ENCODE measurements at places on chromosomes 1 and 21.

DNA sequence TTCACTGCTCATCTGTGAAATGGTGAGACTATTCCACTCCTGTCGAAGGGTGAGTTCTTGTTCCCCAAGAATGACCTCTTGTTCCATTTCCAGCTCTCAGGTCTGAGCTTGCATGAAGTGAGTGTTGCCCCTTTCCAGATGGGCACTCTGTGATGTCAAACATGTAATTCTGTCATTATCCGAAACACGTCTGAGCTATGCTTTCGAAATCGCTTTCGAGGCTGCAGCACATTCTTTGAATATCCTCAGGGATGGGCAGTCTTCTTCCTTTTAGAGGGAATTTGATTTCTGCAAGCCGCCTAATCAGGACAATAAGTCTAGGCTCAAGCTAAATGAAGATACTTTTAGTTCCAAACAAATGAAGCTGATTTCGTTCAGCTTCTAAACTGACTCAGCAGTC is 15.1 kb downstream of the NFASC start:
- no peak for DNase-seq

DNA sequence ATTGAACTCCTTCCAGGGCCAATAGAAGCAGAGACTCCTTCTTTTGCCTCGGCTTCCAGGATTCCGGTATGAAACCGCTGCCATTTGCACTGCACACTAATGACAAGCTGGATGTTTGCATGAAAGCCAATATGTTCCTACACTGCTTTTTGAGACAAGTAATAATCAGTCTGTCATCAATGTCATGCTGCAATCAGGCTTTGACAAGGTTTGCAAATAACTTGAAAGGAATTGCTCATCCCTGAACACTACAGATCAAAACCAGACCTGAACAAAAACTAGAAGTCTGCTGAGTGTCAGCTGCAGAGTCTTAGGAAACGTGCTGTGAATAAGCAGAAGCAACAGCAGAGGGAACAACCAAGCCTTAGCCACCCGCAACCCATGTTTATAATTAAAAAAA is 720.7 kb upstream of the CXADR start:
- DNase-seq = no peak

GRCh38 chr1:110319332-110320167 is 19.6 kb upstream of the RBM15 start:
- DNase-seq = no peak

DNA sequence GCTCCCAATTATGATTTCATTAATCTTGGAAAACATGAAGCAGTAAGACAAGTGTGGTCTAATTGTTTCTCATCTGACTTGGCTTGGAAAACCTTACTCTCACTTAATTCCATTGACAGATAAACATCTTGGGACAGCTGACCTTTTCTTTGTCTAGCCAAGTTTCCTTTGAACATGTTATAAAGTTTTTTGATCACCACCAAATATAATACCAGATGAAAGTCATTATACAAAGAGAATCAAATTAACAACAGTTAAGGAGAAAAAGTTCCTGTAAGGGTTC is 50.2 kb downstream of the ALG14 start:
- DNase-seq = no peak

GRCh38 chr1:208531003-208531750 is 287.0 kb upstream of the PLXNA2 start:
- no peak for DNase-seq

- DNase-seq = no peak
These were observed 2.0 kb downstream of the KYAT3 start for GRCh38 chr1:88990426-88990825.

GRCh38 chr1:83897516-83897915 is 101.4 kb downstream of the TTLL7 start:
- DNase-seq = no peak

DNA sequence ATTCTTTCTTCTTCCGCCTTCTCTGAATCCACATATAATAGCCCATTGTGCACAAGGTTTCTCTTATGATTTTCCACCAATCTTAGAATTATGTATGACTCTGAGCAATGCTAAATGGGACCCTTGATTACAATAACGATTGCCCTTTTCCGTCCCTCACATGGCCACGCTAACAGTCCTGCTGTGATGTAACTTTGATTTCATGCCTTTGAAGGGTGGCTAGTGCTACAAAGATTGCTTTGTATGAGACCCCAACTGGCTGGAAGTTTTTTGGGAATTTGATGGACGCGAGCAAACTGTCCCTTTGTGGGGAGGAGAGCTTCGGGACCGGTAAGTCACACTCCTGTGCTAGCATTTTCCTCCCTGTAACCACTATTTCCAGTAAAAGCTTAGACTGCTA is 45.3 kb downstream of the PGM1 start:
- DNase-seq = no peak

- no peak for DNase-seq
These were observed 69.6 kb upstream of the KCNK1 start for GRCh38 chr1:233544304-233544703.

GRCh38 chr1:241225741-241226140 is 131.3 kb downstream of the RGS7 start:
- no peak for DNase-seq

DNA sequence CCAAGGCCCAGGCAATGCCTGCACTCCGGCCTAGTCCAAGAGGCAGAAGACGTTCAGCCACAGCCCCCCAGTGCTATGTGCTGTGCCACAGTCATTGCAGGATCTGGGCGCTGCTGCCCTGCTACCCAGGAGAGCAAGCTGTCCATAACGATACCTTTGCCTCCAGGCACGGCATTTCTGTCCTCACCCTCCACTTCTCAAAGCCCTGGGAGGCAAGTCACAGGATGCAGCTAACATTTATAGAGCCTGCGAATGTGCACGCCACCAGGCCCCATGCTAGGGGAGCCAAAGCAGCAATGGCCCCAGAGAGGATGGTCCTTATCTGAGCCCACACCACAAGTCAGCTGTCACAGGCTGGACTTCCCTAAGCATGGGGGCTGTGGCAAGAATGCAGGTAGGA is 13.8 kb downstream of the LRP8 start:
- DNase-seq = no peak

DNA sequence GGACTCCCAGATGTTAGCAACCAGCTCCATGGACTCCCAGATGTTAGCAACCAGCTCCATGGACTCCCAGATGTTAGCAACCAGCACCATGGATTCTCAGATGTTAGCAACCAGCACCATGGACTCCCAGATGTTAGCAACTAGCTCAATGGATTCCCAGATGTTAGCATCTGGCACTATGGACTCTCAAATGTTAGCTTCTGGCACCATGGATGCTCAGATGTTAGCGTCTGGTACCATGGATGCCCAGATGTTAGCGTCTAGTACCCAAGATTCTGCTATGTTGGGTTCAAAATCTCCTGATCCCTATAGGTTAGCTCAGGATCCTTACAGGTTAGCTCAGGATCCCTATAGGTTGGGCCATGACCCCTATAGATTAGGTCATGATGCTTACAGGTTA is 8.8 kb downstream of the SON start:
- DNase-seq = no peak

DNA sequence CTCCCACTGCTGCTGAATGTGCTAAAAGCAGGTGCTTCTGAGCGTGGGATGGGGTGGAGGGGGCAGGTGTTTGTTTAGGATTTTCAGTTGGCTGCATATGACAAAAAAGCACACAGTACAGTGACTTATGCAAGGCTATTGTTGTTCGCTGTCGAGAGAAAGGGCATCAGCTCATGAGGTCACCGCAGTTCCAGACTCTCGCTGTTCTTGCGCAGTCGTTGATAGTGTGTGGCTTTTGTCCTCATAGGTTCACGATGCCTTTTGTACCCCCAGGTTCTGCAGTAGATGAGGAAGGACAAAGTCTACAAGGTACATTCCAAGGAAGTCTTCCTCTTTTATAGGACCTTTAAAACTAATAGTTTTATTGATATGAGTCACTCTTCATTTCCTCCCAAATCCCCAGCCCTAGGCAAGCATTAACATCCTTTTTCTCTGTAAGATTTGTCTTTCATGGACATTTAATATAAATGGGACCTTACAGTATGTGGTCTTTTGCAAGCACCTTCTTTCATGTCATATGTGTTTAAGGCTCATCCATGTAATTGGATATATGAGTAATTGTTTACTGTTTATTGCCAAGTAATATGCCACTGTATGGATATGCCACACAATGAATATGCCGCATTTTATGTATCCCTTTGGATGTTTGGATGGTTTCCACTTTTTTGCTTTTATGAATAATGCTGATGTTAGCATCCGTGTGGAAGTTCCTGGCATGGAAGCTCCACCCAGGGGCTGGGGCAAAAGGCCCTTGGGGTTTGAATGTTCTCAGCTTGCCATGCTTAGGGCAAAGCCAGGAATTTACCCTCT is 14.5 kb upstream of the NLRP3 start:
- DNase-seq = no peak

- no peak for DNase-seq
These were observed 60.8 kb downstream of the ITPKB start for GRCh38 chr1:226678251-226678650.

Data from stimulated activated CD8-positive, alpha-beta memory T cell treated with anti-CD3 and anti-CD28 coated beads, Interleukin-15, amount 100 ng/mL, for 4 hours (primary cell).